ENCODE measurements at places on chromosomes 6 and 20.

DNA sequence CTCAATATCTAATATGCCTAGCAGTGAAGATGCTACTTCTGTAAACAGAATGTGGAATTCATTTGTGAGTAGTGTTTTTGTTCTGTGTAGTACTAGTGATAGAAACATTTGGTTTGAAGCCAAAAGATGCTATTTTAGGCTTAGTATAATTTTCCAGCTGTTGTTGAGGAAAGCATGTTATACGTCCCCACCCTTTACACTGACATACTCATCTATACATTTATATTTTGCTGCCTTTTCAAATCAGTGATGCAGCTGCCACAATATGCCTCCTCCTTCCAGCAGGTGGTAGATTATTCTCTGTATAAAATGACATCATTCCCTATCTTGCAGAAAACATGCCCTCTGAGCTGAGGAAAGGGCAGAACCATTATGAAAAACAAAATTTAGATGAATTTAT is 1217.6 kb upstream of the GJE1 start:
- no peak for DNase-seq

- peak; percentile 75 for DNase-seq
Measured at GRCh38 chr6:151058021-151058733, 181.6 kb upstream of the AKAP12 start.

DNA sequence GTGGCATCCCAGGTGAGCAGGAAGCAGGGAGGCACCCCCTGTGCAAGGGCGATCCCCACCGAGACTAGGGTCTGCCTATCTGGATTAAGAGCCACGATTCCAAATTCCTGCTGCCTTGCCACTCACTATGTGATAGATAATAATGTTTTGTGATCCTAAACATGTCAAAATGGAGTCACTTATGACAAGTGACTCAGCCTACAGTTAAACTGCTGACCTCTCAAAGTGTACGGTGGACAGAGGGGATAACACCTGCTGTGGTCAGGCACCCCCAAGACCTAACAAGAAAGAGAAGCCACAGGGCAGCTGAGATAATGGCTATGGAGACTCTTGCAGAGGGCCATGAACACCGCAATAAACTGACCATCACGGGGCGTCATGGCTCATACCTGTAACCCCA is 16.0 kb upstream of the SNTA1 start:
- no peak for DNase-seq

DNA sequence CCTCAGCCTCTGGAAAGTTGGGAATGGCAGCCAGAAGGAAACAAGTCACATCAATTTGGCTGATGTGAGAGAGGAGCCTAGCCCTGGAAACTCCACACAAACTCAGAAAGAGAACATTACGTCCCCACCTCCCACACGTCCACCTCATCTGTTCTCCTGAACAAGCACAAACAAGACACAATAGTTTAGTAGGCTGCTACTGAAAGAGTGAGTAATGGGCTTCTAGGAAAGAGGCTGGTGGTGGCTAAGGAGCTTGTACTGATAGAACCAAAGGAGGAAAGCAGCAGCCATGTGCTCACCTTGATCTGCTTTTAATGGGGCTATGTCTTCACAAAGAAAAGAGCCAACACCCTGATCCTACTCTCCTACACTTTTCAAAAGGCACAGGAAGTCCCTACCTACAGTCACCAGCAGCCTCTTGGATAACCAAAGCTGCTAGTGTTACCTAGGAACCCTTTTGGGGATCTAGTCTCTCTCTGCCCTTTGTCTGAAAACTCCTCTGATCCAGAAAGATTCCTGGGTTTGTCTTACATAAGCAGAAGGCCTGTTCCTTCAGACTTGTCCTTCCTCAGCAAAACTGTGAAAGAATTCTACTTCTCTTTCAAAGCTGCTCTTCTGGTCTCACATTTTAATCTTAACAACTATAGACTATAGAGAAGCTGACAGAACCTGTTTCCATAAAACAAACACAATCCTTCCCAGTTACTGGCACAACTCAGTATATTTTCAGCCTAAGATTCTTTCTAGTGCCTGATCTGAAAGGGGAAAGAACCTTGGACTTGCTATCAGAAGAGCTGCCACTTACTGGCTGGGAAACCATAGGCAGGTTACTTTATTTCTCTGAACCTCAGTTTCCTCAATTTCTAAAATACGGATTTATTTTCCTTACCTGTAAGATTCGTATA is 3.1 kb downstream of the PLAGL2 start:
- DNase-seq: no peak

GRCh38 chr6:16414205-16414604 is 175.8 kb downstream of the GMPR start:
- DNase-seq: peak; percentile 49

Measured in HAP-1 (cell line).